ENCODE measurements at places on chromosomes 13 and 19.
A peak's percentile ranks its signal among the peaks of the same experiment; 100 is the strongest.

- DNase-seq = no peak
These were observed 31.6 kb upstream of the ZNF724 start for GRCh38 chr19:23281663-23282276.

- DNase-seq = peak; percentile 77
These were observed at the start of gene MYO1F for GRCh38 chr19:8577247-8577646. Gene MYO1F (minus strand): TSS chr19:8577442. CDS start chr19:8577309, 133 bp downstream.

DNA sequence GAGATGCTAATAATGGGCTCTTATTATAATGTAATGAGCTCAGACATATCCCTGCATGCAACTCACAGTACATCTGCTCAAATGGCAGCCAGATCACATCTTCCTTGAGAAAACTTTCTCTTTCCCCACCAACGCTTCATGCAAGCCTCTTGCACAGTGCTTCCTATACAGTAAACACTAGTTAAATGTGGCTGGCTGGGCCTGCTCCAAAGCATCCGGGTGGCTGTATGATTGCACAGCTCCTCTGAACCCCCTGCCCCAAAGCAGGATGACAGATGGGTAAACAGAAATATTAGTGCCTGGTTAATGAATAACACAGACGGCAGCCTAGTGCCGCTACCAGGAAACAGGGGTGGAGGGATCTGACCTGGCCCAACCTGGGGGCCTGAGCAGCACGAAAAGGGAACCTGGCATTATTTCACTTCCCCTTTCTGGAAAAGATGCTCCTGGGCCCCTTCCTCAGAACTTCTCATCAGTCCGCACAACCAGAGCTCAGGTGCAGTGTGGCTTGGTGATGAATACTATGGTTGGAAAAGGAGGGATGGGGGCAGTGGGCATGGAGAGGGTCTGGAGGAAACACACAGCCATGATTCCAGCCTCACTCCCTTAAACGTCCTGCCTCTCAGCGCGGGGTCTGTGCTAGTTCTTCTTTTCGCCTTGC lies 10.8 kb downstream of the FFAR2 start:
- no peak for DNase-seq

DNA sequence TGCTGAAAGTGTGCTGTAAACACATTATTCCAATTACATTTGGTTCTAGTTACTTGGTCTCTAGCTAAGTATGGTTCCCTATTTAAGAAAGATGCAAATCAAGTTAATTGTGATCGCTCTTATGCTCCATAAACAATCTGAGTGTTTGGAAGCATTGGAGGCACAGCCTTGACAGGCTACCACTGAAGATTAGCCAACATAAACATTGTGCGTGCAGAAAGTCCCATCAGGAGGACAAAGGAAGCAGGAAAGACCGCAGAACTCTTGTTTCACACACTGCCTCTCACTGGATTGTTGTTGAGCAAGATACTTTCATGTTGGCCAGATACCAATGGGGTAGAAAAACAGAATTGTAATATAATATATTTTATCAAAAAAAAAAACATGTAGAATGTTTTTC lies 814.4 kb downstream of the EFNB2 start:
- no peak for DNase-seq

- DNase-seq = peak; percentile 47
These were observed 29.7 kb downstream of the NAXD start for GRCh38 chr13:110644892-110645521.

- DNase-seq = no peak
These were observed 117.5 kb downstream of the POU4F1 start for GRCh38 chr13:78485803-78486202.

- no peak for DNase-seq
These were observed 52.8 kb downstream of the THSD1 start for GRCh38 chr13:52353193-52353592.

- DNase-seq = no peak
These were observed 5.0 kb downstream of the JOSD2 start for GRCh38 chr19:50505856-50506611.

GRCh38 chr19:8445488-8446001 lies 770 bp downstream of the HNRNPM start:
- peak; percentile 41 for DNase-seq

GRCh38 chr19:38932425-38933179 lies 1.9 kb downstream of the MRPS12 start:
- no peak for DNase-seq

DNA sequence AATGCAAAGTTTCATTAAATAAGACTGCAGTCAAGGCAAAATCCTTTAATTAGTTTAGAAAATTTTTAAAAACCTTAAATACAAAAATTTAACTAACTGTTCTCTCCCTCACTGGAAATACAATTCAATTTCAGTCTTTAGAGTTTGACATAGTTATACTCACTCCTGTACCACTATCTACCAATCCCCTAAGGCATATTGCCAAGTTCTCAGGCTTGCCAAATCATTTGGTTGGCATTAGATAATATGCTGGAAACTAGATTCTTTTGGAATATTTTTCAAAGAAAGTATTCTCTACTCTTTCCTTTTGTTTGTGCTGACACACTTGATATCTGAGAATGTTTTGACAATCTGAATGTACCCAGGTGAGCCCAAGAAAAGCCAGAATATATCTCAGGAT lies 77.2 kb downstream of the TSC22D1 start:
- no peak for DNase-seq

- no peak for DNase-seq
These were observed 47.2 kb downstream of the COMP start for GRCh38 chr19:18743784-18744418.

- DNase-seq = peak; percentile 82
These were observed 919 bp downstream of the DACT3 start for GRCh38 chr19:46660008-46660517.

- DNase-seq = no peak
These were observed 35.1 kb downstream of the USPL1 start for GRCh38 chr13:30652746-30653386.

- DNase-seq = peak; percentile 27
These were observed 11.6 kb upstream of the OR1M1 start for GRCh38 chr19:9075064-9075949.

DNA sequence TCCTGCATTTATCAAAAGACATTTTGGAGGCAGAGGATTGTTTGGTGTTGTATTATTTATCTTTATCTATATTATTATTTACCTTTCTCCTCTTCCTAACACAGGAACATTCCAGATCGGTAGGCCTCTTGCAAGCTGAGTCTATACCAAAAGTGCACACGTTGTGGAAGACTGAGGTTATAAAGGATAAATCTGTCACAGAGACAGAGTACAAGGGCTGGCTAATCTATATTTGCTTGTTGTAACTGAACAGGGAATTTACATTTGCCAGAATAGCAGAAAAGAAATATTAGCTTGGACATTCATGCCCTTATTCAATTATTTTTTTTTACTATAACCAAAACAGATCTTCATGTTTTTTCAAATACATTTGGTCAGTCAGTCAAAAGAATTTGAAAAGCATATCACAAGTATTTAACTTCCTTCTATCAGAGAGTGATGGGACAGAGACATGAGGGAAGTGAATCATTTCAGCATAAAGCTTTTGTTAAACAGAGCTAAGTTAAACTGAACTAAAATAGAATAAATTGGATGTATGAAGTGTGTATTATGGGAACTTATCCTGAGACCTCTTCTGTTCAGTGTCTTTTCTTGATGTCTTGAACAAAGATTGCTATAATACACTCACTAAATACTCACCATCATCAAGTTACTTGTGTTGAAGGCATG lies 352.5 kb downstream of the DNAJC15 start:
- DNase-seq = no peak

- no peak for DNase-seq
These were observed 106.1 kb upstream of the MIR17HG start for GRCh38 chr13:91241221-91241933.

- no peak for DNase-seq
These were observed 14.2 kb downstream of the EGLN2 start for GRCh38 chr19:40813182-40813581.

GRCh38 chr13:32581177-32581786 lies 5.0 kb upstream of the PDS5B start:
- DNase-seq = no peak

- no peak for DNase-seq
These were observed at the start of gene CYP4F3 for GRCh38 chr19:15640294-15640903. Gene CYP4F3 (plus strand): TSS chr19:15640897. CDS start chr19:15641416, 519 bp downstream.

DNA sequence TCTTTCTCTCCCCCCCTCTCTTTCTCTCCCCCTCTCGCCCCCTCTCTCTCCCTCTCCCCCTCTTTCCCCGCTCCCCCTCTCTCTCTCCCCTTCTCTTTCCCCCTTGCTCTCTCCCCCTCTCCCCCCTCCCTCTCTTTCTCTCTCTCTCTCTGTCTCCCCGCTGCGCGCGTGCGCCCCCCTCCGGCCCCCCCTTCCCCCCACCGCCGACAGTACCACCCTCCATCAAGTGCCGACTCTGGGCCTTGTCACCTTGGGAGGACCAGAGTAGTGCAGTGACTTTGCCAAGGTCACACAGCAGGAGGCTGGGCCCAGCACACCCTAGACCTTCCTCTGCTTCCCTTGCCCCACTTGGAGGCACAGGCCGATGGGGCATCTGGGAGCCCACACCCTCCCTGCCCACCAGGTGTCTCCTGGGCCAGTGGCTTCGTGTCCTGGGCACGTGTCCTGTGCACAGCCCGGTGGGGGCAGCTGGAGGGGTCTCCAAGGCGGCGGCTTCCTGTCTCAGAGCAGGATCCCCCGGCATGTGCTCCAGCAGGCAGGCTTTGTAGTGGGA lies 121.6 kb downstream of the KDM4B start:
- no peak for DNase-seq

- no peak for DNase-seq
These were observed 21.8 kb upstream of the PNMA8B start for GRCh38 chr19:46517471-46517870.

- DNase-seq = no peak
These were observed 265.7 kb downstream of the DIAPH3 start for GRCh38 chr13:59898066-59898465.

DNA sequence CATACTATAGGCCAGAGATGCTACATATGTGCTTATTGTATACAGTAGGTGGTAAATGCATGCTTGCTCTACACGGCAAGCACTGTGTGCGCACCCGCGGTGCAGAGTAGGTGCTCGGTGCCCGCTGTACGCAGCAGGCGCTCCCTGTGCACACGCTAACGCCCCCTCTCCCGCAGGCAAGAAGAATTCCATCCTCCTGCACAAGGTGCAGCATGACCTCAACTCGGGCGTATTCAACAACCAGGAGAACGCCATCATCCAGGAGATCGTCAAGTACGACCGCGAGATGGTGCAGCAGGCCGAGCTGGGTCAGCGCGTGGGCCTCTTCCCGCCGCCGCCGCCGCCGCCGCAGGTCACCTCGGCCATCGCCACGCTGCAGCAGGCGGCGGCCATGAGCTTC lies 17.7 kb downstream of the POLRMT start:
- DNase-seq = no peak

- no peak for DNase-seq
These were observed 4.5 kb downstream of the CCNA1 start for GRCh38 chr13:36436811-36437210.

GRCh38 chr19:262125-262524 lies 29.1 kb downstream of the PLPP2 start:
- DNase-seq = no peak

DNA sequence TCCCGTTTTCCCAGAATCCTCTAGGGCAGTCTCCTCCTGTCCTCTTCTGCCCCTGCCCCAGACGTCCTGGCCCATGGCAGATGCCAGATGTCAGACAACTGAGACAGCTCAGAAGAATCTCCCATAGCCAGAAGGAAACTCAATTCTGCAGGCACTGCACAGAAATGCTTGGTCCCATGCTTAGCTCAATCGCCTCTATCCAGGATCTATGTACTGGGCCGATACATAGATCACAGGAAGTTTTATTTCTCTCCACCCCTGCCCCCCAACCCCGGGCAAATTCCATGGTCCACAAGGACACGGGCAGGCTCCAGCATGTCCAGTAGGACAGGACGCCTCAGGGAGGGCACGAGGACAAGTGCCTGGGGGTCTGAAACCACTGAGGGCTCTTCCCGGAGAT lies 4.8 kb downstream of the MBD3 start:
- DNase-seq = no peak

GRCh38 chr19:22882797-22883196 lies 50.7 kb downstream of the ZNF723 start:
- DNase-seq = no peak

DNA sequence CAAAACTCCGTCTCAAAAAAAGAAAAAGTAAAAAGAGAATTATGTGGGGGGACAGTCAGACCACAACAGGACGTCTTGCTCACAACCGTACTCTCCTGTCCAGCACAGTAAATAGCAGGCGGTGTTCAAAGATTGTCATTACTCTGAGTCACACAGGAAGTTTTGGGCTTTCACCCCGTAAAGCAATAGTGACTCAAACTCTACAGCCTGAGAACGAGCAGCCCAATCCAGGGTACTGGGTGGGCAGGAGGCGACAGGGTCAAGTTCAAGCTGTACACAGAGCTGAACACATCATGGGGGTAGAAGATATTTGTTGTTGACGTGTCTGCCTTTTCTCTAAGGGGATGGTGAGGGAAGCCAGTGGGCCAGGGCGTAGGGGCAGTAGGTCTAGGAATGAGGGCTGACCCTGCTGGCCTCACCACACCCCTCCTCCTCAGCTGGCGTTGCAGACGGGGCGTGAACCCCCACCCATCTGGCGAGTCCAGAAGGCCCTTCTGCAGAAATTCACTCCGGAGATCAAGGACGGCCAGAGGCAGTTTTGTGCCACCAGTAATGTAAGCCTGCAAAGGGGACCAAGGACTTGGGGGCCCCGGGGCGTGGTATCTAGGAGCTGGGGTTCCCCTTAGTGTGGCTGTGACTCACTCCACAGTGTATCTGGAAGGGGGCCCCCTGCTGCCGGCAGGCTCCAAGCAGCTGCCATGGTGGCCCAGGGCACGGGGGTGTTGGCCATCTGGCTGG lies 23.3 kb downstream of the PRR12 start:
- no peak for DNase-seq

DNA sequence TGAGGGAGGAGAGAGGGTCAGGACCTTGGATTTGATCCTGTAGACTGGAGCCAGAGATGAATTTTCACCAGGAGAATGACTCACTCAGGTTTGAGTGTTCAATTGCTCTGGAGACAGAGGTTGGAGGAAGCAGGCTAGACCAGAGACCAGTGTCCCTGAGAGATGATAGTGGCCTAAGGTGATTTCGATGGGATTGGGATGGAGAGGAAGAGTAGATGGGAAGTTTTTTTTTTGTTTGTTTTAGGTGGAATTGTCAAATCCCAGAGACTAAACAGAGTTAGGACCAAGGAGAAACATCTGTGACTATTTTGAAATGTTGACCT lies 2.3 kb downstream of the CEBPG start:
- no peak for DNase-seq

DNA sequence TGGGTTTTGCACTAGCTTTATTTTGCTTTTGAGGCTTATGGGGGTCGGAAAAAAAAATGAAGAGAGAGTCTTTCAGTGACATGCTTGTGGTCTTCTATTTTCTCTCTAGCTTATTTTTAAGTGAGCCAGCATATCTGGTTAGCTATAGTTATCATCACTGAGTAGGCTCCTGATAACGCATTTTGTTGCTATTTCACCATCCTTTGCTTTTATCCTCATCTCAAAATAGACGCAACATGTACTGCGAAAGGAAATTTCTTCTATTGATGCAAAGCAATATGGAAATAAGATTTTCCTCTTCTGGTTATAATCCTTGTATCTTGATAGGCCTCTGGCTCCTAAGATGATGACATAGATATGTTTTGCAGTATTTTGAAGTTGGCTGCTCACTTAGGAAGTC lies 273.8 kb downstream of the OXGR1 start:
- no peak for DNase-seq

- DNase-seq = peak; percentile 80
These were observed 256 bp downstream of the MICOS13 start for GRCh38 chr19:5680084-5680436.

All from tibial artery (tissue), 4 donors.